Naive B cell (primary cell): ENCODE measurements at places on chromosomes 3 and 15.

- DNase-seq, result no peak
Measured at GRCh38 chr3:181568693-181569092, 143.0 kb upstream of the SOX2 start.

GRCh38 chr3:105867712-105868430 lies 941 bp downstream of the CBLB start:
- no peak for DNase-seq

GRCh38 chr15:42591238-42591934 lies 16.0 kb downstream of the STARD9 start:
- DNase-seq, result no peak

DNA sequence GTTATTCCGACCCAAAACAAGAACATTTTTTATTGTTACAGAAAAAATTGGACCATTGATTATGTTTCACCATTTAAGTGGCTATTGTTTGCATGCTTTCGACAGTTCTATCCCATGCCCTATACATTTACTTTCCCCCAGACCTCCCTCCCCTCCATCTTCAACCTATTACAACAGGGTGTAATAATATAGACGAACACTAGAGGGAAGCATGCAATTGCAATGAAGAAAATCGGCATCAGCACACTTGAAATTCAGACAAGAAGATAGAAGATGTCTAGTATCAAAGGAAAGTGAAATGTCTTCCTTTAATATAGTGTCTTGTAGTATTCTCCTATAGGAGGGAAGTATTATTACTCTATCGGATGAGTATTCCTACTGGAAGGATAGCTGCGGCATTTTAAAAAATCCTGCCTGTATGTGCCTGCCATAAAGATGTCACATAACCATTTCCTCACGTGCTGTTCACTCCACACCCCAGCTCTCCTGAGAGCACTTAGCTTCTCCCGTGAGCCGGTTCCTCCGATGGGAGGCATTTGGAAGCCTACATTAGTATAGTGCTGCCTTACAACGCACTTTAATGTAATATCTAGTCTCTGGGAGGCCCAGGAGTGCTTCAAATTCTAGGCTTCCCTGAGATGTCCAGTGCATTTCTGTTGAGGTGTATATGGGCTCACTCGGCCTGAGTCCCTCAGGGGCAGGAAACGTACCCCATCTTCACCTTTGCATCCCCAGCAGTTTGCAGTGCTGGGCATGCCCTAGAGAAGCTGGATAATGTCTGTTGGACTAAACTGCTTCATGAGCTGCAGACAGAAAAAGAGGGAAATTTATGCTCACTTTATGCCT lies 17.8 kb upstream of the ERICH6 start:
- DNase-seq, result peak; percentile 65

- DNase-seq, result no peak
Measured at GRCh38 chr3:150150633-150151032, 179.9 kb upstream of the PFN2 start.

DNA sequence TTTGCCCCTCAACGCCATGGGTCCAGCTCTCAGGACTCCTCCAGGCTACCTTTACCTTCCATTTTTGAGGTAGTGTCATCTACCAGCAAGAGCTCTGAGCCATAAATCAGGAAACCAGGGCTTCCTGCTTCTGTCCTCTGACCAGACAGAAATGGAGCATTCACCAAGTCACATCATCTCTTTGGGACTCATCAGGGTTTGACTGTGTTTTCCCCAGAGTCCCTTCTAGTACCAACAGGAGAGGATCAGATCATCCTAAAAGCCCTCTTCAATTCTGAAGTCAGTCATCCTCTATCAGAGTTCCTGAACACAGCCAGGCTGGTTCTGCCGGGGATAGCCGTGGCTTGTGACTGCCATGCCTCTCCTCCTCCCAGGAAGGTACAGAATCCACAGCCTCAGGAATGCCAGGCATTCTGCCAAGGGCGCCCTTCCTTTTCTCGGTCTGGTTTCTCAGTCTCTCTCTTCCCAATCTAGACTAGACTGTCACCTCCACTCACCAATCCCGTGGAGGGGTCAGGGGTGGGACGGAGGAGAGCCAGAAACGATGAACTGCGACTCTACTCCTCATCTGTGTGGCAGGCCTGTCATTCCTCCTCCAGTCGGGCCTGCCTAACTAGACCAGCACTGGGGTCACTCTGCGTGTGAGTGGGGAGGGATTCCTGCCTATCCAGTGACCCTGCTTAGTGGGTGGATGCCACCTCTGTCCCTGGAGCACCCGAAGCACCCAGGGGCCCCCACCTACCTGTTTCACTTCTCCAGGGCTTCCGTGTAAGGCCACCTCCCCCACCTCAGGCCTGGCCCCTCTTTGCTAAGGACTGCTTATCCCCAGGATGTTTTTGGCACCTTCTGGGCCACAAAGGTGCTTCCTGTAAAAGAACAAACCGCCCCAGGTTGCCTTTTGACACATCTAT lies 30.9 kb downstream of the CCNL1 start:
- no peak for DNase-seq

DNA sequence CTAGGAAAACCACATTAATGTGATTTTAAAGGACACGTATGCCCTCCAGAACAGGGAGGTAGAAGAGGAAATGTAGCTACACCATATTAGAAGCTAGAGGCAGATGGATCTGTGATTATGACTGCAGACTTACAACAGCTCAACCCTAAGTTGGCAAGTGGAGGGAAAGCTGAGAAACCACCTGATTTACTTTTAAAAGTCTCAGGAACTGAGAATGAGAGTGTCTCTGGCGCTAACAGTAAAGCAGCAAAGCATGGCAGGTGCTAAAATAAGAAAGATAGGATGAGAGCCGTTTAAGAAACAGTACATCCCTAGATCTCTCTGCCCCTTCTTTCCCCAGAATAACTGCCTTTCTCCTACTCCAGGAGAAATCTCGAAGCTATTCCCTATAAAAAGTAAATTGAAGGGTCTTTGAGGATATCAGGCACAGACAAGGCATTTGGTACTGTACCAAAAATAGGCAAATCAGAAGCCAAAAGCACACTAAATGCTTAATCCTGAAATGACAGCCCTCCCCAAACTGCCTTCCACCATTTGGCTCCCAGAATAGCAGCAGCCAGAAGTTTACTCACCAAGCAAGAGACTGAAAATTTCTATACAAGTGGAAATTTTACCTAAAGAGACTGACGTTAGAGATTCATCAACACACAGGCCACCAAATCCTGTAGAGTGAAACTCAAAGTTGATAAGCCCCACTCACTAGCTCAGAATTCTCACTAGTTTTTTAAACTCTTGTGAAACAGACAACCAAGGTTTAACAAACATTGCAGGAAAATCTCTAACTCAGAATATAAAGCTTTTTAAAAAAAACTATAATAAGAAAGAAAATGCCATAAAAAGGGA lies 34.3 kb upstream of the PARP14 start:
- DNase-seq, result no peak

DNA sequence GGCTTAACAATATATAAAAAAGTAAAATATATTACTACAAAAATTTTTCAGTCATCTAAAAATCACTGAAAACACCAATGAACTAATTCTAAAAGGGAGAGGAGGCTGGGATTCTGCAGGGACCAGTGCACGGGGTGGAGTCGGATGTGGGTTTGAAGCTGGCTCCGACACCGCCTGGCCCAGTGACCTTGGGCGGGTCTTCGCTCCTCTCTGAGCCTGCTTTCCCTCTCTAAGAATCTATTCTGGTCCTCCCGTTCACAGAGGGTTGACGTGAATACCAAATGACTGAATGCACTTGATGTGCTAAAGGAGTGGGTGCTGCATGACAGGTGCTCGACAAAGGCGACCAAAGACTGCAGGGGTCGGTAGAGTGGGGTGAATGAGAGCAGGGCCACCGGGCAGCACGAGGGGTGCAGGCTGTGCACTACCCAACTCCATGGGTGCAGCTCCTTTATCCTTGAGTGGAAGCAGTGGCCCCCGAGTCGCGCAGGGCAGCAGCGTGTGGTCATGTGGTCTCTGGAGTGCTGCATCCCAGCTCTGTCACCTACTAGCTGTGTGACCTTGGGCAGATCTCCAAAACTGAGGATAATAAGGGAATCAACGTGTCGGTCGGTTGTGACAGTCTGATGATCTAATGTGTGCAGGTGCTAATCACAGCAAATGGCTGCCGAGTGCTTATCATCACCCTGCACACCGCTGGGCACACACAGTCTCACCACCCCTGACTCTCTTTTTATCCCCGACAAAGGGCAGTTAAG lies 8.6 kb upstream of the IQSEC1 start:
- no peak for DNase-seq

DNA sequence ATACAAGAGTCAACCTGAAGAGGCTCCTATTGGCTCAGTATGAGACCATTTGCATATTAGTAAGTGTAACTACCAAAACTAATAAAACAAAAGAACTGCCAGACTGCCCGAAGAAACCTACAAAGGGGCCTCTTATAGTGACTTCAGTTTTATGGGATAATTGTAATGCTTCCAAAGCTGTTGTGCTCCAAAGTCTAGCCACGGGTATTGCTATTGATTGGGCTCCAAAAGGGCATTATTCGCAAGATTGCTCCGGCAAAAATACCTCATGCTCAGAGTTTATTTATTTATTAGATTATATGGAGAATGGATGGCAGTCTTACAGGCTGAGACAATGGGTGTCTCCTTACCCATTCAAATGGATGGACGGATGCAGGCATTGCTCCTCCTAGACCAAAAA lies 11.4 kb downstream of the RPL22L1 start:
- DNase-seq, result no peak

- DNase-seq, result no peak
Measured at GRCh38 chr15:41241221-41241964, 10.3 kb downstream of the CHP1 start.

- DNase-seq, result peak; percentile 55
Measured at GRCh38 chr15:43769584-43770228, 7.1 kb downstream of the ELL3 start.

DNA sequence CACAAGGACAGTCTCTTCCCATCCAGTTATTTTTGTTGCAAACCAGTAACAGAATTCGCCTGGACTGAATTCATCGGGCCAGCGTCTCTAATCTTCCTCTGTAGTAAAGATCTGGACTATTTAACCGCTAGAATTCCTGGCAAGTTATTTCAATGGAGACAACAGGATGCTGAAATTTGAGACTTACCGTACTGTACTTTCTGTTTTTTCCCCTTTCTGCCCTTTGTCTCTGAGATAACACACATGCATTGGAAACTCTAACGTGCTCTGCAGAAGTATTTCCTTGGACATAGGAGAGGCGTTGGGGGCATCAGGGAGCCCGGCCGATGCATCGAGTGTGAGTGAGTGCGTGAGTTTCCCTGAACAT lies 61.5 kb downstream of the ASB7 start:
- DNase-seq, result no peak
